MG63 (cell line): ENCODE measurements at places on chromosomes 7 and 10. TPM values are rescaled to one million over a fixed set of nuclear protein-coding genes. Genes with fewer than 3 reads are reported as not detected.

TBC1D12 gene
- total RNA-seq: 7.2 TPM in 2 replicates

- no peak for DNase-seq
Observed at GRCh38 chr10:88555190-88555908, 27.8 kb downstream of the RNLS start.

GRCh38 chr7:101586906-101587677 is 42.0 kb downstream of the MYL10 start:
- no peak for DNase-seq

DNA sequence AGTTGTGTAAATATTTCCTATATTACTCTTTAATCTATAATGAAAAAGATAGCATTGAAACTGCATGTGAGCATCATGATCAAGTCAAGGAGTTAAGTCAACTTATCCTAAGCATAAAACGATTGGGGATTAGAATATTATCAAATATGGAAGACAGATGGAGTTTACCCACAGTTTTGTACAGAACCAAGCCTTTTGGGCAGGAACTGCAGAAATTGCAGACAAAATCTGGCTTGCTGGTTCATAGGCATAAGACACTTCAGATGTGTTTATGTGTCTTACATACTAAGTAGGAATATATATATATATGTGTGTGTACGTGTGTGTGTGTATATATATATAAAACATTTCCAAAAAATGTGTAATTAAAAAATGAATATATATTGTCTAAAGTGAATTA is 375.4 kb upstream of the TPK1 start:
- no peak for DNase-seq

GRCh38 chr7:21980926-21981500 is 35.3 kb upstream of the CDCA7L start:
- no peak for DNase-seq

DNA sequence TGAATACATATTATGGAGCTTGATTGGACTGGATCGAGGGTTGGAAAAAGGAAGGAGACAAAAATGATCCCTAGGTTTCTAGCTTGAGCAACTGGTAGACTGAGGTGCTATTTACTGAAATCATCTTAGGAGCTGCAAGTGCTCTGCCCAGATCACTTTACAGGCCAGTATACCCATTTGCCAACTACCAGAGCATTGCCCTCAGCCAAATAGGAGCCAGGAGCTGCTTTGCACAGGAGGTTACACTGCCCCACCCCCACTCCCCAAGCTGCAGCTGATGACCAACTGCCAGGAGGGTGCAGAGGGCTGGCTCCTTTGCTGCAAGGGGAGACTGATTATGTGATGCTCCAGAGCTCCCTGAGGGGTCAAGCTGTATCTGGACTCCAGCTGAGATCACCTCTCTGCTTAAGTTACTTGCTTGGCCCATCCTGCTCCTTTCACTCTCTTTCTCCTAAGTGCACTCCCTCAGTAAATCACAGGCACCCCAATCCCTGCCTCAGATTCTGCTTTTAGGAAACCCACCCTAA is 275.4 kb downstream of the ZEB1 start:
- DNase-seq: no peak
